NCI-H774 (cell line): ENCODE measurements at places on chromosomes 4 and X.

- DNase-seq = no peak
These were observed 6.4 kb upstream of the PTTG2 start for GRCh38 chr4:37953620-37954293.

- DNase-seq = no peak
These were observed 194.7 kb downstream of the FBXO8 start for GRCh38 chr4:174088795-174089194.

DNA sequence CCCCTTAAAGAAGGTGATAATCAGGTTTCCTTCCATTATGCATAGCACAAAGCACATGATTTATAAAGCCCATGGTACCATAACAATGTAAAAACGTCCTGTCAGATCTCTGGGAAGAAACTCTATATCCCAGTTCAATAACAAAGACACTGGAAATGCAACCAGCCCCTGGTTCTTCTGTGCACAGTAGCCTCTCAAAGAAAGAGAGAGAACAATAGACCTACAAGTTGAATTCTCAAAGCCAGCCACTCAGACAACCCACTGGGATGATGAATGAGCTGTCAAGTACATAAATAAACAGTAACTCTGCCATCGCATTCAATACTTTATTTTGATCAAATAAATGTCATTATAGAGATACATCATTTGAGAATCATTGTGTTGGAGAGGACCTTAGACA lies 400.1 kb upstream of the CPEB2 start:
- no peak for DNase-seq

DNA sequence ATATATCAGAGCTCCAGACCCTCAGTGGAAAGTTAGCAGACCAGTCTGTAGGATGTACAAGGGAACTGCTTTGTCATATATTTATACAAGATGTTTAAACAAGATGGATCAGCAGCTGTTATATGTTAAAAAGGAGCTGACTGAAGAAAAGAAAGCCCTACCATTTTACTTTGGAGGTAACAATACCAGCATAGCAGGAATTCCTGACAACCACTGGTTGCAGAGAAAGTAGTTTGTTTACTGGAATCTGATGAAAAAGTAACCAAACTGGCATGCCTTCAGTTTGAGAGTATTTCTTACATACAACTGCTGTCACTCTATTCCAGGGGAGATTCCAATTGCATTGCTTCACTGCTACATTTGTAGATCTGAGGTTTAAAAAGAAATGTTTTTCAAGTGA lies 49.5 kb upstream of the GABRQ start:
- no peak for DNase-seq

DNA sequence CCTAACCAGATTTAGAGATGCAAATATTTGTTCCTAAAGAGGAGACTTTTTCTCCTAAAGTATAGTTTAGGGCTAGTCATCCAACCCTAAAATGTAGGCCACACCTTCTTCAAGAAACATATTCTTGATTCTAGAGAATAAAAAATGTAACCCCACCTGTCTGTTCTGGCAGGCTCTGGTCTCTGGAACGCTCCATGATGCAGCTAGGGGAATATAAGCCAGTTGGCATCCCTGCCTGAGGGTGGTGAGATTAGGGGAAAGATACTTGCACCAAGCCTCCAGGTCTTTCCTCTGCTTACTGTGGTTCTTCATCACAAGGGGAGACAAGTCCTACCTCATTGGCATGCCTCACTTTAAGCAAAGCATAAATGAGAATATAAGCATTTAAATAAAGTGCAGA lies 21.2 kb upstream of the TBC1D9 start:
- DNase-seq = no peak

DNA sequence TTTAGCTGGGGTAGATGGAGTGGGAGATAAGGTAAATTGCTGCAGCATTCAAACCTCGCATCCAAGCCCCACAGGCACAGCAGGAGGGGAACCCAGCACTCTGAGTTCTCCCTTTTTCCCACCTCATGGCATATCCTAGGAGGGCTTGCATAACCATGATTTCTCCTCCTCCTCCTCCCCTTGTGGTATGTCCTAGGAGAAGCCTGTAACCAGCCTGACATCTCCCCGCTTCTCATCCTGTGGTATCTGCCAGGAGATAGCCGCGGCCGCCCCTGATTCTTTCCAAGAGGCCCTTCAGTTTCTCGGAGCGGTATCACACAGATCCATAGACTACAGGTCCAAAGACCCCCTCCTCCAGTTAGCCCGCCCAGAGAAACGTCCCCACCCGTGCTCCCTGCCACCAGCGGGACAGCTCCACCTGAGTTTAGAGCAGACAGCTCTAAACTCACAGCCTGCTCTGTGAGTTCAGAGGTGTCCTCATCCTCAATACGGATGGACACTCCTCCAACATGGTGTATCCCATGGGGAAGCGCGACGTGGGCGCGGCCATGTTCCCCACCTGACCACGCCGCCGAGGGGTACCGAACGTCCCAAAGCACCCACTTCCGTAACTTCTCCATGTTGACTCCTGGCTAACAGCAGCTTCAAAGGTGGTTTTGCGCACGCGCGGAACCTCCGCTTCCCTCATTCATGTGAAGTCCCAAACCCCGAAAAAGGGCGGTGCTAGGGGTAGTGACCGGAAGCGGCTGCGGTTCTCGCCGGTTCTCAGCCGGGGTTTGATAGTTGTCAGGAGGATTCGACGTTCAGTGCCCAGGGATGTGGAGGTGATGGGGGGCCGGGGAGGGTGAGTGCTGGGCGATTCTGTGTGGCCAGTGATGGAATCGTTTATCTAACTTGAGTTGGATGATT lies at the start of gene ZNF81:
Gene ZNF81 (plus strand): TSS at position 739 of the 909 bp plus-strand sequence. CDS start 9,366 bp downstream, outside the sequence.
- DNase-seq = peak; percentile 89

GRCh38 chr4:71709961-71710360 lies 73.9 kb downstream of the GC start:
- DNase-seq = no peak

GRCh38 chr4:165520086-165520485 lies 141.3 kb downstream of the CPE start:
- no peak for DNase-seq

GRCh38 chrX:38824176-38824575 lies 22.9 kb downstream of the MID1IP1 start:
- no peak for DNase-seq

GRCh38 chr4:24382381-24382780 lies 202.0 kb downstream of the DHX15 start:
- DNase-seq = no peak

DNA sequence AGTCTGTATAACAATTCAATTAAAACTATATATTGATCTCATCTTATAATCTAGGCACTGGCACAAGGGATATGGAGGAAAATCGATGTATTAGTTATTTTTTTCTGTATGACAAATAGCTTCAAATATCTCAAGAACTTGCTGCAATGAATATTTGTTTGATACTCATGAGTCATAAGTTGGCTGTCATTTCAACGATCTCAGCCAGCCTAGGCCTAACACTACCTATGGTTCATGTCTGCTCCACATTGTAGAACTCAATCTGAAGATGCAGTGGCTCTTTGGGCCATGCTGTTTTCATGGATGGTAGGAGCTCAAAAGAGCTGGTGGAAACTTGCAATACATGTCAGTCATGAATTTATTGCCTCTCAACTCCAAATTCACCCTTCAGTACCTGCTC lies 44.7 kb downstream of the MAGEB17 start:
- DNase-seq = no peak
